CD14-positive monocyte (primary cell): ENCODE measurements at places on chromosomes 7 and 10.

DNA sequence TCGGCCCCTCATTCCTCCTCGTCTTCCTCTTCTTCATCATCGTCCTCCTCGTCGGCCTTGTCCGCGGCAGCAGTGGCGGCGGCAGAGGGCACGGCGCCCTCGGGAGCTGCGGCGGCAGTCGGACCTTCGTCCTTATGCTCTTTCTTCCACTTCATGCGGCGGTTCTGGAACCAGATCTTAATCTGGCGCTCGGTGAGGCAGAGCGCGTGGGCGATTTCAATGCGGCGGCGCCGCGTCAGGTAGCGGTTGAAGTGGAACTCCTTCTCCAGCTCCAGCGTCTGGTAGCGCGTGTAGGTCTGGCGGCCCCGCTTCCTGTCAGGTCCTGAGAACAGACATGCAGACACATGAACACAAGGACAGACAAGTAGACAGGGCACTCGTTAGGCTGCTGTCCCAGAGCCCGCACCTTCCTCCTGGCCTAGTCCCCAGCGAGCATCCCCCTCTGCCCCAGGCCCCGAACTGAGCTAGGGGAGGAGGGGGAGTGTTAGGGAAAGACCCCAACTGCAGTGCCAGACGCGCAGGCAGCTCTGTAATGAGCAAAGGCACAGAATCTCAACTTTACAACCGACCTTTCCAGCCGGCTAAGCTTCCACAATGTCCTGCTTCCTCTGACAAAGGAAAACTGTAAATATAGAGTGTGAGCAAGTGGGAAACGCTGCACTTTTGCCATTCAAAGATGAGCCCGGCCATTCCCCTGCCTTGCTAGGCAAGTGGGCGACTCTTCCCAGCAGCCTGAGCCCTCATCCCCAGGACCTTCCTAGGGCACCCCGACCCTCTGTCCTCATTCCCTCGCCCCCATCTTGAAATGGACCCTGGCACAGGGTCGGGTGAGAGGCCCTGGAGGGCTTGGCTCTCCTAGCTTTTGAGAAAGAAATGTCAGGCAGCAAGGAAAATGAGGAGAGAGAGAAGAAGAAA lies 1.3 kb downstream of the HOXA7 start:
- DNase-seq, result no peak

GRCh38 chr10:76305930-76306615 lies 874.6 kb downstream of the LRMDA start:
- no peak for DNase-seq

DNA sequence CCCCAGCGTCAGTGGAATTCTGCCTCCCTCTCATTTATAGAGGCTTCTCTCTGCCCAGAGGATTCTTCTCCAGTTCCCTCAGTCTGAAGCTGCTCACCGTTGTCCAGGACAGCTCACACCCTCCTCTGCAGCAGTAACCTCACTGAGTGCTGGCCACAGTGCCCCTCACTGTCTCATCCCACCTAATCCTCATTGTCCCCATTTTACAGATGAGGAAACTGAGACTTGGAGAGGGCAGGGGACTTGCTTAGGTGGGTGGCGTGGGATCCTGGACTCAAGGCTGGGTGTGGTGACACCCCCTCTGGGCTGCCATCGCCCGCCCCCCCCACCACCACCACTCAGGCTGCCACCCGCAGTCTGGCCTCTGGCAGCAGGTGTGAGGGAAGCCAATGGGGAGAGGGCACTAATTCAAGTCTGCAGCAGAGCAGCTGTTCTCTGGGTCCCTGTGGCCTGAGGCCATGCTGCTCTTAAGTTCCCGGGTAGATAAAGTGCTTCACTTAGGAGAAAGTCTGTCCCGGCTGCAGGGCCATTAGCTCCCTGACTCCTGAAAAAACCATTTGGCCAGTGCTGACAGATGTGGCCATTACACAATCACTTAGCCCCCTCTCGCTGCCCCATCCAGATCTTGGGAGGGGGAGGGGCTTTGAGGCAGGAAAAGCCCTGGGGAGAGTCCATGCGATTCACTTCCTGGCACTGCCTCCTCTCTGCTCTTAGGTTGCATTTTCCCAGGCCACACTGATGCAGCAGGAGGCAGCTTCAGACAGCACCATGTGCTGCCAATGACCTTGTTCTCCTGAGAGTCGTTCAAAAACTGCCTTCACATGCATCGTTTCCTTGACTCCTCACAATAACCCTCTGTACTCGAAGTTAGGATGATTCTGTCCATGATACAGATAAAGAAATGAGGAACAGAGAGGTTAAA lies 36.3 kb downstream of the DRGX start:
- peak; percentile 8 for DNase-seq

DNA sequence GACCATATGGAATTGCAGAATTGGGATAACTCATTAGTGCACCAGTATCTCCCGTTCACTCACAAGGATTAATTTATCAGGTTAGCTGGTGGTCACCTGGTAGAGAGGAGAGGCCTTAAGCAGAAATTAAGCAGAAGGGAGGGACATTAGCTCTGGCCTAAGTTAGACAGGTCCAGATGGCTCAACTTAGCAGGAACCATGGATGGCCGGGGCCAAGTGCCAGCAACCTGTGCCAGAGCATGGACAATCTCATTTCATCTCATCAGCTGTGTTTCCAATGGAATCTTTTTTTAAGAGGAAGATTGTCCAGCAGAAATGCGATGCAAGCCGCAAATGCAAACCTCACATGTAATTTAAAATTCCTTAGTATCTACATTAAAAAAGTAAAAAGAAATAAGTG lies 82.2 kb downstream of the JCAD start:
- no peak for DNase-seq

GRCh38 chr7:139915268-139915863 lies 86.3 kb downstream of the TBXAS1 start:
- DNase-seq, result no peak

DNA sequence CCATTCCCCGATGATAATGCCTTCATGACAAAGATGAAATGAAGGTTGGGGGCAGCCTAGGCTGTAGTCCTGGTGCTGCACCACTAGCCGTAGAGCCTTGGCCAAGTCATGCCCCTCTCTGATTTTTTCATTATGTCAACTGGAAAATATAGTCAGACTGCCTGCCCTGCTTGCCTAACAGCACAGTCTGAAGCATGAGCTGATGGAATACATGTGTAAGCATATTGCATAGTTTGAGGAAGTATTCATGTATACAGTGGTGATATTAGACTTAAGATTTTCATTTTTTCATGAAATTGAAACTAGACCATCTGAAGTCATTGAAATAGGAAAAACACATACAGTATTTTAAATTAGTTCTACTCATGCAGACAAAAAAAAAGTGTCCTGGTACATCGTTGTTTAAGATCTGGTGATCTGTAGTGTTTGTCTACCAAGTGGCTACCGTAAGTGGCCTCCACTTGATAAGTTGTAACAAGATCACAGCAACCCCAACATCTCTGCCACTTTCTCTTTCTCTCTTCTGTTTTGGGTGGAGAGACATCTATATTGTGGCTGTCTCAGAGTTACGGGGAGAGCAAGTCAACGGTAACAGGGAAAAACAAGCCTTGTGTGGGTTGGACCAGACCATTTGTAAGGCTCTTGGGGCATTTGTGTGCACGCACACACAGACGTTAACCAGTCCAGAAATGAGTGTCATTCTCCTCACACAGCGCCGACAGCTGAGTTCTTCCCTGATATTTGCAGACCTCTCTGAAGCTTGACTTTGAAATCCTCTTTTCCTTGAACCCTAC lies 716.6 kb upstream of the GALNT17 start:
- no peak for DNase-seq

- DNase-seq, result no peak
These were observed 751.4 kb upstream of the GALNT17 start for GRCh38 chr7:70380421-70381015.

GRCh38 chr10:124449170-124450011 lies 444 bp downstream of the NKX1-2 start:
- no peak for DNase-seq

GRCh38 chr10:25392132-25392531 lies 217.3 kb downstream of the GPR158 start:
- DNase-seq, result no peak

GRCh38 chr10:107631876-107632275 lies 467.4 kb upstream of the SORCS1 start:
- DNase-seq, result no peak

DNA sequence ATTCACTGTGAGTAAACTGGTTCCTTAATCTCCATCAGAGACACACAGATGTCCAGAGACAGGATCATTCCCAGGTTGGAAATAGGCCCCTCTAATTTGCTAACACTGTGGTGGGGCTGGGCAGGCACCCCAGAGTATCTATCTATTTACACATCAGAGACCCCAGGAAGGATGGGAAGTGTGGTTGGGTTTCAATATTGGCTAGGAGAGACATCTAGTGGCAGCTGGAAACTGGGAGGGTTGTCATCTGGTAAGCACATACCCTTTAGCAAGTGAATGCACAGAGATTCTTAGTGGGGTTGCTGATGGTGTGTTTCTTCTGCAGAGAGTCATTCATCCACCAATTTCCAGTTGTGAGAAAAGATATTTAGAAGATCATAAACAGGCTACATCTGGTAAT lies 36.0 kb upstream of the NRG3 start:
- no peak for DNase-seq

- DNase-seq, result no peak
These were observed 34.8 kb downstream of the BNIP3 start for GRCh38 chr10:131946880-131947279.

GRCh38 chr10:69209787-69210484 lies 10.2 kb upstream of the HKDC1 start:
- DNase-seq, result no peak

- no peak for DNase-seq
These were observed 133.9 kb downstream of the COBL start for GRCh38 chr7:51182636-51183166.
